Mesothelial cell of epicardium (in vitro differentiated cells): ENCODE measurements at places on chromosomes 16 and 17. TPM values are rescaled to one million over a fixed set of nuclear protein-coding genes. Genes with fewer than 3 reads are reported as not detected.

DNA sequence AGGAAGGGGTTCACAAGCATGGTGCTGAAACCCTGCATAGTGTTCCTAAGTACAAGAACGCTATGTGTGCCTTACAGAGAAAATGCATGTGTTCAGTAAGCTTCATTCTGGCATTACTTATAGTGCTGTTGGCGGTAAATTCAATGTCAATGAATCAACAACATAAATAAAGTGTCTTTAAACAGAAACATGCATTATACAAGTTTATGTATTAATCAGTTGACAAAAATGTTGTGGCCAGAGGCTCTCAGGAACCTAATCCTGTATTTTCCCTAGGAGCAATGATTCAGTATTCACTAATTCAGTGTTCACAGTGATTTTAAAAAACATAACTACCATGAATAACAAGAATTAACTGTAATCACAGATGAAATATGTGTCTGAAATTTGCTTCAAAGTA is 47.1 kb upstream of the MYOCD start:
- DNase-seq, result no peak

- DNase-seq, result no peak
Measured at GRCh38 chr16:17635183-17635582, 164.4 kb upstream of the XYLT1 start.

The PRR29 gene
- total RNA-seq, result 1.9 to 2.0 TPM (median 2.0 TPM) in 3 replicates

GRCh38 chr16:59696495-59696894 is 962.4 kb upstream of the GOT2 start:
- no peak for DNase-seq

- DNase-seq, result no peak
Measured at GRCh38 chr17:66373944-66374817, 71.8 kb downstream of the PRKCA start.

- no peak for DNase-seq
Measured at GRCh38 chr17:50102164-50102991, 7.2 kb downstream of the PDK2 start.

The ZNF469 gene
- 26.8 to 28.7 TPM (median 27.9 TPM) in 3 replicates for total RNA-seq

DNA sequence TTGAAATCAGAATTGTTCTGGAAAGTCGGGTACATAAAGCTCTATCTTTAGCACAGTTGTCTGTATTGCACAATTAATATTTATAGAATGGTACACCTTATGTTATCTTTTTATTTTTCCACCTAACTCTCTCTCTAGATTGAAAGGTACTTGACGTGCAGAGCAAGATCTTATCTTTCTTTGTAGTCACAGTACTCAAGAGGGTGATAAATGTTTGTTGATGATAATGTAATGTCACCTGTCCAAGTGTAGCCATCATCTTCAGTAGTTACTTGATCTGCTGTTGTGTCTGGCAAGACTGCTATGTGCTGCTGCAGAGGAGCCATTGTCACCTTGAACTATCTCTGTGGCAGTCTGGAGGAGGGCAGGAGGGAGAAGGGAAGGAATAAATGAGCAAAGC is 5.3 kb downstream of the HMOX2 start:
- DNase-seq, result no peak

The CES3 gene
- 4.8 to 5.4 TPM (median 5.1 TPM) in 3 replicates for total RNA-seq

GRCh38 chr17:16135461-16135860 is 79.9 kb downstream of the NCOR1 start:
- no peak for DNase-seq

DNA sequence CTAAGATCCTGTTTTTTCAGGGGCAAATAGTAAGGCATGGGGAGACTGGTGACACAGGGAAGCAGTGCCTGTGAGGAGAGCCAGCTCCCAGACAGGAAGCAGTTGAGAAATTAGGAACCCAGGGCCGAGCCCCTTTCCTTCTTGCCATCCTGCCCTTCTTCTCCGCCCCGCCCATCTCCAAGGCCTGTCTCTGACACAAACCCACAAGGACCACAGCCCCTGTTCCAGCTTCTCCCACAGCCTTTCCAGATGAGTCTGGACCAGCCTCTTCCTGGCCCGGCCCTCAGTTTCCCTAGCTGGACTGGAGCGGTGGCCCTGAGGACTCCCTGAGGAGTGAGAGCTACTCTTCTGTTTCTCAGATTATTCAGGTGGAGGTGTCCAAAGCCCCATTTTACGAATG is 9.9 kb downstream of the CCDC102A start:
- DNase-seq, result no peak

- DNase-seq, result no peak
Measured at GRCh38 chr16:13426736-13427135, 493.2 kb upstream of the ERCC4 start.

DNA sequence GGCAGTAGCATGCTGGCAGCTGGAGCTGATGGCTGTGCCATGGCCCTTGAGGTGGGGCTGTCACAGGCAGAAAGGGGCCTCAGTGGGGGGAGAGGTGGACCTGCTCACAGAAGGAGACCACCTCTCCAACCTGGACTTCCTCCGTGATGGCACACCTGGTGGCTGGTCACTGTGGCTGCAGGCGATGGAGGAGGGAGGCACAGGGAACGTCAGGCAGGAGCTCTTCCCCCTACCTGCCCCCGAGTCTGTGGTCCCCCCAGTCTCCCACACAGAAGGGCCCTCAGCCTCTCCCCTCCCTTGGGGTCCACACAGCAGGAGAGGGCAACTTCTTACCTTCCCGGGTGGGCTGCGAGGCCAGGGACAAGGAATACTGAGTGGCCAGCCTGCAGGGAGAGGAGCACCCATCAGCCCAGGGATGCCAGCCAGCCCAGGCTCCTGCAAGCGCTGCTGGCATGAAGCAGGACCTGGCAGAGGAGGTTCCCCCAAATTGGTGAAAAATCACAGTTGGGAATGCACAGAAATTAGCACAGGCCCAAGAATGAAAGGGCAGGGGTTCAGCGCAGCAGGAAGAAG is 96.5 kb downstream of the GOSR1 start:
- DNase-seq, result no peak

- DNase-seq, result no peak
Measured at GRCh38 chr16:11201498-11202259, 54.3 kb downstream of the SOCS1 start.

GRCh38 chr17:45117334-45117733 is 15.0 kb downstream of the PLCD3 start:
- no peak for DNase-seq

DNA sequence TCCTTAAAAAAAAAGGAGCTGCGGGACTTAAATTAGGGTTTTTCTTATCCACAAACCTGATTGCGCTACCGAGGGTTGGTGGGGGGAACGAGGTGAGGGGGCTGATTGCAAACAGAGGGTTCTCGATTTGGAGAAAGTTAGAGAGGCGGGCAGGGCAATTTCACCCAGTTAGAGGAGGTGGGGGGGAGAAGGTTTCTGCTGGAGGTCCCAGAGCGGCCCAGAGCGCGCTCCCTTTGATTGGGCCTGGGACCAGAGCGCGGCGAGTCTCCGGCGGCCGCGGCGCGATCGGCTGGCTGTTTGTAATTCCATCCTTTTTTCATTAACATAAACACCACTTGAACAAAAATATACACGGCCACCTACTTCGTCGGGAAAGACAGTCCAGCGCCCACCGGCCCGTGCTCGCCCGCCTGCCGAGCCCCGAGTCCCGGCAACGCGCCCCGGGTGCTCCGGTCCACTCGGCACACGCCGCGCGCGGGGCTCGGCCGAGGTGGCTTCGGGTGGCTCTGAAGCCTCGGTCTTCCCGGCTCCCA is 13.3 kb upstream of the FOXF1 start:
- DNase-seq, result no peak

GRCh38 chr17:78925662-78926555 is 722 bp upstream of the TIMP2 start:
- DNase-seq, result no peak

The ZNF423 gene
- 19.0 to 20.3 TPM (median 19.8 TPM) in 3 replicates for total RNA-seq
